ENCODE measurements at places on chromosomes 2 and 18.

DNA sequence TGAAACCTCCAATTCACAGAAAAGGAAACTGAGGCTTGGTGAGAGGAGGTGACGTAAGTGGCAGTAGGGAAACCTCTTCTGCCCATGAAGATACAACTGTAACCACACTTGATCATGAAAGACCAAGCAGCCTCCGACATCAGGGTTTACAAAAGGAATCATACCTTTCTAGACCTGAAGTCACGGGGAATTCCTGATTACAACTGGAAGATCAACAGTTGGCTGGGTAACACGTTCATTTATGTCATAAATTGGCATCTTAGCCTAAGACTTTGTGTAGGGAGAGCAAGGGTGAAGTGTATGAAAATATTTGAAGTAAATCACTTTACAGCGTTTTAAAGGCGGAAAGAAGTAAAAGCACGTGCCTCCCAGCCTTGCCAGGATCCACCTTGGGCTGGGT, 922 bp downstream of the HS1BP3 start:
- no peak for DNase-seq

- DNase-seq: peak; percentile 35
Measured at GRCh38 chr2:177489719-177490301, 97.2 kb downstream of the AGPS start.

GRCh38 chr2:41241325-41242000, 789.6 kb upstream of the SLC8A1 start:
- peak; percentile 13 for DNase-seq

GRCh38 chr2:59905731-59906130, 647.7 kb downstream of the BCL11A start:
- no peak for DNase-seq

DNA sequence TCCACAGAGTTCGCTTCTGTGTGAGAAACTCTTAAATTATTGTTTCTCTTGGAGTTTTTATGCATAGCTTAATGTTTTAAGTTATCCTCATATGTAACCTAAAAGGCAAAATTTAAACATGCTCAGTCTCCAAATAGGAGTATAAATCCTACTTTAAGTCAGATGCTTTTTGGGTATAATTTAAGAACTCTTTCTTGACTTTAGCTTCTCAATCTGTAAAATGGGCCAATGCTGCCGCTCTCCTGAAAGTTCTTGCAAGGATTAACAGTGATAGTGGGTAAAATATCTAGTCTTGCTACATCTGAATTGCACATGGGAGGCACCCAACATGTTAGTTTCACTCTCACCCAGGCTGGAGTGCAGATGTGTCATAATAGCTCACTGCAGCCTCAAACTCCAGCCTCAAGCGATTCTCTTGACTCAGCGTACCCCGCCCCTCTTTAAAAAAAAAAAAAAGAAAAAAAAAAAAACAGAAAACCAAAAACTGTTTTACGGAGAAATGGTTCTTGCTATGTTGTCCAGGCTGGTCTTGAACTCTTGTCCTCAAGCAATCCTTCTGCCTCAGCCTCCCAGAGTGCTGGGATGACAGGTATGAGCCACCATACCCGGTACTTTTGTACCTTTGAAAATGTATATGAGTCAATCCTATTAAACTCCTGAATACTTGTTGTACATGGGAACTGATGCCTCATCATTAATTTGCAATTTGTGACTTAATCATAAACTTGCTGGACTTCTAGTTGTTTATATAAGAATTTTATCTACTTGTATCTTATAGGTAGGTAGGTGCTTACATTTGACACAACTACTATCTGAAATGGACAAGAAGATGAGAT, 1.8 kb downstream of the FBXO48 start:
- no peak for DNase-seq

DNA sequence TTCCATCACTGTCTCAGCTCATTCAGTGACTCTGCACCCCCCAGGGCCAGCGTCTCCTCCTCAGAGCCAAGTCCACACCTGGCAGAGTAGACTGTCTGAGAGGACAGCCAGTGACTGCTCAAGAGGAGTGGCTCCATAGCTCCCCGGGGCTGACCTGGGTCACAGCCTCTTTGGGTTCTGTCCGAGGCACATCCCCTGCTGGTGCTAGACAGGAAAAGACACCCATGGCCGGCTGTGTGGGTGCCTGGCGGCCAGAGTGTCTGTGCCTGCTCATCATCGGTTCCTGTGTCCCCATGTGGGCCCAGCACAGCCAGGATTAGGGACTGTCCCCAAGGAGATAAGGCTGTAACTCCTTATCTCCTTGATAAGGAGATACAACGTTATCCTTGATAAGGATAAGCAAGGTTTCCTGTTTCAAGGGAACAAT, 3.5 kb upstream of the CROCC2 start:
- DNase-seq: no peak

DNA sequence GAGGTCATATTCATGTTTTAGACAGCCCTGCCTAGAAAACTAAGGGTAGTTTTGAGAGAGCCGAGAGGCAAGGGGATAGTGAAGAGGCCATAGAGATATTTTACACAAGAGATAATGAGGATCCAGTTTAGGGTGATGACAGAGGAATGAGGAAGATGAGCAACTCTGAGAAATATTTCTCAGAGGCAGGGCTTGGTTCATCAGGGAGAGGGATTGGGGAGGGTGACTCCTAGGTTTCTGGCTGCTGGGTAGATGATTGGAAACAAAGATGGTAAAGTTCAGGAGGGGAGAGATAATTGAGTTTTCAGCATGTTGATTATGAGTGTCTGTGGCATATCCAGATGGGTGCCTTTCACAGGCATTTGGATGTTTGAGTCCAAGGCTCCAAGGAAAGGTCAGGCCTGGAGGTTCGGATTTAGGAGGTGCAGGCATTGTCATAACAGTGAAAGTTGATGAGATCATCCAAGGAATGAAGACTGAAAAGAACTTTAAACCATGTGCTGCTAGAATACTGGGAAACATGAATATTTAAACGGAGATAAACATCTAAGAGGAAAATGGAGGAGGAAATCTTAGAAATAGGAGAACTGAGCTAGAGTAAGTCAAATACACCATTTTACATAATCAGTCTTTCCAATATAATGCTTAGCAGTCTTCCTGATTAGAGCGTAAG, 7.4 kb downstream of the MYL12B start:
- DNase-seq: no peak

- DNase-seq: no peak
Measured at GRCh38 chr2:204539019-204539385, 6.3 kb upstream of the PARD3B start.

GRCh38 chr2:67500541-67500940, 103.4 kb downstream of the ETAA1 start:
- DNase-seq: no peak

DNA sequence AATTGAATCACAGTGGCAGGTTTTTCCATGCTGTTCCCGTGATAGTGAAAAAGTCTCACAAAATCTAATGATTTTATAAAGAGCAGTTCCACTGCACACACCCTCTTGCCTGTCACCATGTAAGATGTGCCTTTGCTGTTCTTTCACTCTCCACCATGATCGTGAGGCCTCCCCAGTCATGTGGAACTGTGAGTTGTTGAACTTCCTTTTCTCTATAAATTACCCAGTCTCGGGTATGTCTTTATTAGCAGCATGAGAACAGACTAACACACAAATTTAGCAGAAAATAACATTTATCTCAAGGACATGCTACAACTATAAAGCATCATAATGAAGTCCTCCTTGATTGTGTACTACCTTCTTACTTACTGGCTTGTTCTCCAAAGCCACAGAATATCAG, 1526.0 kb downstream of the LRP1B start:
- DNase-seq: no peak

DNA sequence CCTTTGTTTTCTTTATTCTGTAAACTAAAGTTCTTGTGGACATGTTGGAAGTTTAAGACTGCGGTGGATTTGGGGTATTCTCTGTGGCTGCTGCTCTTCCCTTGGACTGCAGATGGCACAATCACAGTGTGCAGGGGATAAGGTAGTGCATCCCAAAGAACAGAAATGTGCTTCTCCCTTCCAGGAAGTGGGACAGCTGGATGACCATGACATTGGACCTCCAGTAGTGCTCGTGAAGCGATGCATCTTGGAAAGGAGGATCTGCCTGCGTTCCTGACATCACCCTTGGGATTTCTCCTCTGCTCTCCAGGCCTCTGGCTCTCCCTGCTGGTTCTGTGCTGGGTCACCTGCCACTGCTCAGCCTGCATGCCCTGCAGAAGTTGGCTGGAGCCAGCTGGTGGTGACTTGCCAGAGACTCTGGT, 109.9 kb downstream of the SLC4A3 start:
- DNase-seq: no peak

- DNase-seq: no peak
Measured at GRCh38 chr2:4408321-4408720, 704.9 kb downstream of the DCDC2C start.

GRCh38 chr2:170276925-170277629, 99.1 kb downstream of the MYO3B start:
- DNase-seq: no peak

DNA sequence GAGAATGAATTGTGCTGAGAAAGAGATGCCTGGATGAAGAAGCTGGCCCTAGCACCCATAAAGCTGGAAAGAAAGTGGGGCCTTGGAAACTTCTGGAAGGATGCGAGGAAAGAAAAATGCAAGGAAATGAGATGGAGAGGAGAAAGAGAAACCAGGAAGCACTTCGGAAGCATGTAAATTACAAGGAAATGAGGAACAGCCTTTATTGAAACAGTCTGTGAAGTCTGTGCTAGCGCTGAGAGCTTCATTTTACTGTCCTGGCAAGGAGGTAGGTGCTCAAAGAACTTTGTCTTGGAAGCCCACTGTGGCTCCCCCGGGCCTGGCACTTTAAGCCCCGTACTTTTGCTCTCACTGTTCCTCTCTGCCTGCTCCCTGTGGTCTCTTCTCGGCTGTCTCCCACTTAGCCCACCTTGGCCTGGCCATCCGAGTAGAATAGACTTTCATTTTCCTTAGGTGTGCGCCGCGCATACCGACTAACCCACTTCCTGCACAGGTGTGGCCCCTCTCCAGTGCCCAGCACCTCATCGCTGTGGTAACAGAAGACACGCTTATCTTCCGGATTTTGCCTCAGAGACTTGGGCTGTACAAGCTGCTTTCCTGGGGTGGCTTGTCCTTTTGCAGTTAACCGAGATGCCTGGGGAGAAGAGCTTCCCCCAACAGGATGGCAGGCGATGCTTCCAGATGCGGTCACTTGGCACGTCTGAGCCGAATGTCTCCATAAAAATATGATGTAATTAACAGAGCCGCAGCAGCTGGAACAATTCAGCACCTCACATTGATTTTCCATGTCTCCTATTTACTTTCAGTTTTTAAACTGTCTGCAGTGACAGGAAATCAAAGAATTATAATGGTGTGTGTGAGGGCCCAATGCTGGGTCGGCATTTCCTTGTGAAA, 199.6 kb downstream of the HRH4 start:
- no peak for DNase-seq

DNA sequence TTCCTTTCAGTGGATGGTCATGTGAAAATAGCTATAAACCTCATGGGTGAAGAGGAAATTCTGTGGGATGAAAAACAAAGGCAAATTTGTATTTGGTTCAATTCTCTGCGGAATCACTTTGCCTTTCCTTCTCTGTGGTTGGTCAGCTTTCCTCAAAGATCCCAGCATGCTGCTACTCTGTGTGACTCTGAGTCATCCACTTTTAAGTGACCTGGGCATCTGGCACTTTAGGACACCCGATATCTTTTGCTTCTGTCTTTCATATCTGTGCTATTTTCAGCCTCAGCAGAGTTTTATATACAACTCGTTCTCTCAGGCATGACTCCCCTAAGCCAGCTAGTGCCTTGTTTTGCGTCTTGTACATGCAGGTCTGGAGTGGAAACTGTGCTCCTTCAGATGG, 217.0 kb upstream of the PIEZO2 start:
- DNase-seq: no peak

- no peak for DNase-seq
Measured at GRCh38 chr18:69432847-69433246, 32.2 kb downstream of the DOK6 start.

DNA sequence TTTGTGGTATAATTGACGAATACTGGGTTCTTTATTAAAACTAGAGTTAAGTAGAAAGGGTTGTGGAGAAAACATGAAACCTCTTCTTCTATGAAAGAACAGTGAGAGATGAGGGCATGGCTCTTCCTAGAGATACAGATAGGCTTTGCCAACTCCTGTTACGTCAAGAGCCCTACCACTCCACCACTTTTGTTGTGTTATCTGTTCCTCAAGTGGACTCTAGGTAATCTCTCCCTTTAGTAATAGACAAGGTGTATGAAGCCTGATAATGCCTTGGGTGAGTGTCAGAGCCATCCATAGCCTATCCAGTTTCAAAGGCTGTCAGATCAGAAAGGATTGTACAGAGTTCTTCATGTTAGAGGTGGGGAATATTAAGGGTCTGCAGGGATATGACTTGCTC, 176.4 kb downstream of the SETBP1 start:
- DNase-seq: no peak

- no peak for DNase-seq
Measured at GRCh38 chr18:26487437-26487836, 60.9 kb downstream of the KCTD1 start.

DNA sequence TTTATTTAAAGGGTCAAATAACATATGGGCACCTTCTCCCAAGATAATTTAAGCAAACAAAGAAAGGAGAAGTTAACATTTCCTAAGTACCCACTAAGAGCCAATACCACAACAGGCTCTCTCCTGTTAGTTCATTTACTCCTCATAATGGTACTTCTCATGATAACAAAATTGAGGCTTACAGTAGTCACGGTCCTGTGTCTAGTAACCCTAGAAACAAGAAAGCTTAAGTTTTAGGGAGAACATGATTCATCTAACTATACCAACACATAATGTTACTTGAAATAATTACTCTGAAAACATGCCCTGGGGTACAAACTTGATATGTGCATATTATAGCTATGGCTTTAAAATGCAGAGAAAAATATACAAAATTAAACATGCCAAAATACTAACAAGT, 19.8 kb downstream of the IWS1 start:
- no peak for DNase-seq

DNA sequence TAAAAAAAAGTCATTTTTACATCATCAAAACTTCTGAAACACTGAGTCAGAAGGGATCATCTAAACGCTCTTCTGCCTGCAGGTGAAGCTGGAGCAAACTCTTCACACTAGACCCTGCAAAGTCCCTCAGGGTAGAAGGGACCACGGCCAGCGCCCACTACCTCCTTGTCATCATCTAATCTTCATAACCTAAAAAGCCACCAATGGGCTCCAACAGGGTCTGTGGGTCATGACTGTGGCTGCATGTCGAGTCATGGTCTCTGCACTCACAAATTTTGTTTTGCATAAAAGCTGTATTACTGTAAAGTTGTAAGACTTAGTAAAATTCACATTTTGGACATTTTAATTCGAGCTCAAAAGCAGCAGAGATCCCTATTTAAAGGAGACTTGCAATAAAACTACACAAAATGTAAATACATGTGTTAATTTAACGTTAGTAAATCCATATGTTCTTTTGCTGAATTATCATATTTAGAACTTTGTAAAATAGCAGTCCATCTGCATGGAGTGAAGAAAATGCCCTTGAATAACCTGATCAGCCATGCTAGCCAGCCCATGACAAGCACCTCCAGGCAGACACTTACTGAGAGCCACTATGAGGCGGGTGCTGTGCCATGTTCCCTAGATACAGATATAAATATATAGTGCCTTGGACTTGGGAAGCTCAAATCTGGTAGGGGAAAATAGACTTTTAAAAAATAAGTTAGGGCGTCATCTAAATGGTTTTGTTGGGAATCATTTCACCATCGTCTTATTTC, 437.2 kb upstream of the LYPD1 start:
- no peak for DNase-seq
